ENCODE measurements at places on chromosomes 7 and 10.

DNA sequence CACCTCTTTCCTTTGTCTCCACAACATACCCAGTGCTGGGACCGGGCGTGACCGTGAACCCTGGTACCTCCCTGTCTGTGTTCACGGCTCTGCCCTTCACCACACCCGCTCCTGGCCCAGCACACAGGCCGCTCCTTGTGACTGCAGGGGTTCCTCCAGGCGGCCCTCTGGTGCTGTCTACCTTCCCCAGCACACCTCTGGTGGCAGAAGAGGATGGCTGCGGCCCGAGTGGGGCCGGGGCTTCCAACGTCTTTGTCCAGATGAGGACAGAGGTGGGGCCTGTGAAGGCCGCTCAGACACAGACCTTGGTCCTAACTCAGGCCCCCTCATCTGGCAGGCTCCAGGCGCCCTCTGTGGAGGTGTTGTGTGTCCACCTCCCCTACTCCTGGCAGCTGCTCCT, 55.4 kb upstream of the SGMS1 start:
- no peak for DNase-seq

DNA sequence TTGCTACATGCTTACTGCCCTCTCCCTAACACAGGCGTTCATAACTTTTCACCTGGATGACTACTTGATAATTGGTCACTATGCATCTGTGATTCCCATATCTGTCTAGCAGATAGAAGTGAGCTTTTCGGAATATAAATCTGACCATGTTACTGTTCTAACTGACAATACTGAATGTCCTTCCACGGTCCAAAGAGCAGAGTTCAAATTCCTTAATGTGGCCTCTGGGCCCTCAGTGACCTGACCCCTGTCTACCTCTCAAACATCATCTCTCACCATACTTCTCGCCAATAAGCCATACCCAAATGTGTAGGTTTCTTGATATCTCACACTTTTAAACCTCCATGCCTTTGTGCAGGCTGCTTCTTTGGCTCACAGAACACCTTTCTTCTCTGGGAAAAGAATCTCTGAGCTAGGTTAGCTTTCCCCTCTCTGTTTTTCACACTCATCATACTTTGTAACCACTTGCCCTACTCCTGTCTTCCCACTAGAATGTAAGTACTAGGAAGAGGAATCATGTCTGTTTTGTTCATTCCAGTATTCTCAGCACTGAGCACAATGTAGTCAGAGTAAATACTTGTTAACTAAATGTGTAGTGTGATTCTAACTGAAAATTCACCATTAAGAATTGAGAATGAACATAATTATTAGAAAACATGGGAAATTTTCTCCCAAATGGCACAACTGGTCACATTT, 39.2 kb upstream of the LRRC17 start:
- no peak for DNase-seq

DNA sequence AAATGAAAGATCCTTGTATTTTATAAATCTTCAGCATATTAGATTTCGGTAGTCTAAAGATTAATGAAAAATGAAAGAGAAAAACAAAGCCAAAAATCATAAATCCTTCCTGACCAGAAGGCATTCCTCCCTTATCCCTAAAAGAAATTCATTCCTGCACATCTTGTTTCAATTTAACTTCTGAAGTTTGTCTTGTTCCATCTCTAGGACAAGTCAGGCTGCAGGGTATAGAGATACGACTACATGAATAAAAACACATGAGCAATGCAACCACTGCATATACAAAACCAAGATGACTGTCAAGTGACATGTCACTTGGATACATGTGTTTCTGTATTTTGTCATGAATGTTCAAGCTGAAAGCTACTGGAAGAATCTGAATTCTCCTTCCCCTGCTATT, 214.9 kb downstream of the JAZF1 start:
- DNase-seq, result no peak

GRCh38 chr7:131021460-131021859, 287.5 kb upstream of the KLF14 start:
- no peak for DNase-seq

GRCh38 chr10:60646966-60647796, 131.1 kb upstream of the CDK1 start:
- DNase-seq, result peak; percentile 35

DNA sequence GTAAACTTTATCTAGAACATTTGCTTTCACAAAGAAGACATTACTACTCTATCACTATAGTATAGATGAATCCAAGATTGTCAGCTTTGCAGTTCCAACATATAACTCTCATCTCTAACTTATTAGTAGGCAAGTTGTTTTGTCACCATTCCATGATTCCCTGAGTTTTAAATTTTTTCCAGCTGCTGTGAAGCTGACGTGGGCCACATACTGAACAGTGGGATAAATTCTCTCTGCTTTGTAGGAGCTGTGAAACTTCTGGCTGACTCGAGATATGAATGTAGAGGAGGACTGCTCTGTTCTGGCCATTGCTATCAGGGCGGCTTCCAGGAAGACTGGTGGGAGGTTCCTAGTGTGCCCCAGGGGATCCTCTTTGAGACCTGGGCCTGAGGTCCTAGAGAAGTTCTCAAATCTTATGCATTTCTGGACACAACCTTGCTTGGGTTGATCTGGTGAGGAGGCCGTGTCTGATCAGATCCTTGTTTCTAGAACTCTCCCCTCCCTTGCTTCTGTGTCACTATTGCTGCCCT, 58.0 kb downstream of the LSMEM1 start:
- no peak for DNase-seq

DNA sequence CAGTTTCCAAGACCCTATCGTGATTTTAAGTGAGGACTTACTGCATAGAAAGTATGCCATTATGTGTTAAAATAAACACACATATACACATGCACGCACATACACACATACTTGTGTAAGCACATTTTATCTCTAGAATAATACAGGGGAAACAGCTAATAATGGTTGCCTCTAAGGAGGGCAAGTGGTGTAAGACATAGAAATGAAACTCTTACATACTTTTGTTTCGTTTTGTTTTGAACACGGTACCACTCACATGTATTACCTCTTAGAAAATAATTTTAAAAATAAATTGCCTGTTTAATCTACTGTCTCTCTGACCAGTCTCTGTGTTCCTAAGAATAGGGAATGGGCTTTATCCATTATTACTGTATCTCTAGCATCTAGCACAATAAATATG, 49.2 kb downstream of the HERPUD2 start:
- DNase-seq, result no peak

GRCh38 chr7:151699928-151700319, 177.0 kb downstream of the PRKAG2 start:
- no peak for DNase-seq

DNA sequence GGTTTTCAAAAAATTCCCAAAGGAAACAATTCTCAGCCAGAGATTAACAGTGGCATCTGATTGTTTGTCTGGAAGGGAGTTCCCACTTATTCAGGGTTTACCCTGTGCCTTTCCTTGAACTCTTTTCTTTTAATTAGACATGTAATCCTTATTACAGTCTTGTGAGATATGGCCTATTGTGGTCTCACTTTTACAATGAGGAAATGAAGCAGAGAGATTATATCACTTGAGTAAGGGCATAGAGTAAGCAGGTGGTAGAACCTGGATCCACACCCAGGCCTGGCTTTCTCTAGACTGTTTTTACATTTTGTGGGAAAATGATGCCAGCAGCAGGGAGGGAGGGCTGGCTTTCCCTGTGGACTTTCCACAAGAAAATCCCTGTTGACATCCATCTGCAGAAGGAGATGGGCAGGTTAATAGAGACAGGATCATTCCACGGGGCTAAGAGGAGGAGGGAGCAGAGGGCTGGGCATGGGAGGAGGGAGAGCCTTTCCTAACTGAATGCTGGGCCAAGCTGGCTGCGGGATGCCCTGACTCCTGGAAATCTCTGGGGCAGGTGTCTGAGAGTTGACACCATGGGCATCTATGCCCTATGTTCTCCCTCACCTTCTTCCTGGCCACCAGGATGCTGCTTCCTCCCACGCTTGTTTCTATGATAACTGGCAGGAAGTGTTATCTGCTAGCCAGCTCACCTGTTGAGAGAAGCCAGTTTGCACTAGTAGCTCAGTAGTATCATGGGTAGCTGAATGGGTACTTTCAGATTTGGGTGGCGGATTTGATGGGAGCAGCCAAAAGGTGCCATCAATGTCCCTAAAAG, 28.7 kb upstream of the ARHGAP22 start:
- DNase-seq, result no peak

GRCh38 chr10:93383562-93383981, 98.6 kb downstream of the MYOF start:
- no peak for DNase-seq

DNA sequence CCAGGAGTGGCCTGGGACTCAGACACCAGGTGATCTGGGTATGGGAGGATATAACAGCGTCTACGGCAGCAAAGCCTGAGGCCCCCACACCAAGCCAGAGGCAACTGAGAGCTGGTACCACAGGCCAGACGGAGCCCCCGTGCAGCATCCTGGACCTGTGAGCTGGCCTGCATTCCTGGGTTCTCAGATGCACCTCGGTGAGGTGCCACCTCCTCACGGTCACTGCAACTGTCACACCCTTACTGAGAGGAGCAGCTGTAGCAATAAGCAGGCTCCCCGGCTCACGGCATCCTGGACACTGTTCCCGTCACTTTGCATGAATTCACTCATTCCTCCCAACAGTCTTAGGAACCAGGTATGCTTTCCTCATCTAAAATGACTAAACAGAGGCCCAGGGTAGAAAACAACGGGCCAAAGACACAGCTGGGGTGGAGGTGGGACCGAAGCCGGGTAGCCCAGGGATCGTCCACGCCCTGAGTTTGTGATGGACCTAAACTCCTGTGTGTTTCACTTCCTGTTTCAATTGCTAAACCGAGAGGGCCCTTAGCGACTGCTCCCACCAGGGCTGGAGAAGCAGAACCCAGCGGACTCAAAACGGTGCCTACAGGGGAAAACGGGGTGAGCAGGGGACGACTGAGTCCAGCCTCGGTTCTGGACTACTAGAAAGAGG, 98.7 kb downstream of the CTBP2 start:
- DNase-seq, result no peak

DNA sequence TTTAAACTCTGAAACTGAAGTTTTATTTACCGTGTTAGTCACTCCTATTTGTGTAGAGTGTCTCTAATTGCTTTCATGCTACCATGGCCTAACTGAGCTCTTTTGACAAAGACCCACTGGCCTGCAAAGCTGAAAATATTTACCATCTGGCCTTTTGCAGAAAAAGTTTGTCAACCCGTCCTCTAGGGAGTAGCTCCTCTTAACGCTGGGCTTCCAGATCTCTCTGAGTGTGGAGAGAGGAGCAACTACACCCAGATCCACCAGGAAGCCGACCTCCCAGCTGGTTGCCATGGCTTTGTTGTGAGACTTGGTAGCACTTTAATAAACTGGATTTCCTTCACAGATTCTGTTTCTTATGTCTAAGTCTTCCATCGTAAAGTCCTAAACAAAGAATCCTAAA, 4.2 kb upstream of the C10orf71 start:
- DNase-seq, result no peak

- no peak for DNase-seq
Measured at GRCh38 chr10:85657476-85658113, 709.0 kb downstream of the GRID1 start.

GRCh38 chr10:33482486-33482885, 148.0 kb upstream of the NRP1 start:
- no peak for DNase-seq

DNA sequence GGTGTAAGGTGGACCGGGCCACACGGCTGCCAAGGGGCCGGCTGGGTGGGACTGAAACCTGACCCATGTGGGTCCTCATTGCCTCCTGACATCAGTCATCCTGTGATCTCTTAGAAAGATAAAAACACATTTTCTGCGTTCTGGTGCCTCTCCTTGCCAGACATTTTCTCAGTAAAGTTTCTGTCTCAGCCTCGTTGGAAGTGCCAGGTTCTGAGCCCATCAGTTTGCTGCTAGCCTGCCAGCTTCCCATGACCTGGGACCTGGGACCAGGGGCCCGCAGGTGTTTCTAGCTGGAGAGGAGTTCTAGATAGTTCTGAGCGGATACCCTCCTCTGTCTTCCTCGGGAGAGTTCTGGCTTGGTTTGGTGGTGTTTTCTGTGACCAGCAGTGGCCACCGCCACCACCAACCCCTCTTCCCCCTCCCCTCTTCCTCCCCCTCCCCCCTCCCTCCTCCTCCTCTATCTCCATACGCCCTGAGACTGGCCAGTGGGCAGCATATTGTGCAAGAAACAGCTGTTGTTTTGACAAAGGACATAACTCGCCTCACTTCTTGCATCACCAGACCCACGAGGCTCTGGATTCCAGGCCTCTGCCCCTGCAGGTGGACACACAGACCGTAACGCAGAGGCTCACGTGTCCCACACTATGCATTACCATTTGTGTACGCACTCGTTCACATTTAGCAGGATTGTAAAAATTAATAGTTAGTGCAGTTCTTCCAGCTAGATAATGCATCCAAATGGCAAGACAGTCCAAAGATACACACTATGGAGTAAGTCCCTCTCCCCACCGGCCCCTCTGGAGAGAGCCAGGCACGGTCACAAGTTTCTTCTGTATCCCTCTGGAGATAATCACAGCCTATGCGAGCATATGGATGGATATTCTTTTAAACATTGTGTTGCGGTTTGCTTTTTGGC, 94.6 kb downstream of the CUX1 start:
- DNase-seq, result no peak

GRCh38 chr10:96618653-96619052, 31.8 kb upstream of the TM9SF3 start:
- no peak for DNase-seq

- no peak for DNase-seq
Measured at GRCh38 chr10:128526791-128527375, 400.7 kb upstream of the MKI67 start.
